ENCODE measurements at places on chromosomes 13 and 19. TPM values are rescaled to one million over a fixed set of nuclear protein-coding genes. Genes with fewer than 3 reads are reported as not detected.
A peak's percentile ranks its signal among the peaks of the same experiment; 100 is the strongest.

GRCh38 chr19:12737835-12738351 lies 596 bp downstream of the GET3 start:
- no peak for DNase-seq
- peak overlapping the region; percentile 95 for H3K27ac ChIP-seq
- peak overlapping the region; percentile 99 for H3K4me3 ChIP-seq

GRCh38 chr13:30346153-30346788 lies 38.9 kb upstream of the KATNAL1 start:
- peaks cover 22% of the 10 kb centered on the region for H3K36me3 ChIP-seq
- H3K27ac ChIP-seq: peak overlapping the region; percentile 13
- H3K27me3 ChIP-seq: no peaks in the 10 kb centered on the region
- peak overlapping the region; percentile 42 for H3K4me3 ChIP-seq
- H3K4me1 ChIP-seq: peaks cover 27% of the 10 kb centered on the region

DNA sequence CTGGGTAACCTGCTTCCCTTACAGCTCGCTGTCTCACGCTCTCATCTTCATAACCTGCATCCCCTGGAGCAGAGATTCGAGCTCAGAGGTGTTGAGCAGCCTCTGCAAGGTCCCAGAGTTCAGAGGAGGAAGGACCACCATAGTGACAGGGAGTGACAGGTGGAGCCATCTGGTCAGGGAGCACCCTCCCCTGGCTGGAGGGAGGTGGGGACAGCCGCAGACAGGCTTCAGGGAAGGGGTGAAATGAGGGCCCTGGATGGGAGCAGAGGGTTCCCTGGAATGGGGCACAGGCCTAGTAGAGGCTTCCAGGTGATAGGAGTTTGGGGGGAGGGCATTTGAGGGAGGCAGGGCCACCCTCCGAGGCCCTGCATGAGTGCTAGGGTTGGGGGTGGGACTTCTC lies 82.1 kb downstream of the ZNF429 start:
- no peak overlapping the region for H3K4me3 ChIP-seq
- H3K36me3 ChIP-seq: peaks cover 3% of the 10 kb centered on the region
- peaks cover 2% of the 10 kb centered on the region for H3K4me1 ChIP-seq
- DNase-seq: no peak
- H3K27ac ChIP-seq: no peak overlapping the region

CALM3 gene
- 200 TPM for total RNA-seq

LILRB2 gene
- total RNA-seq: 7.9 TPM

DNA sequence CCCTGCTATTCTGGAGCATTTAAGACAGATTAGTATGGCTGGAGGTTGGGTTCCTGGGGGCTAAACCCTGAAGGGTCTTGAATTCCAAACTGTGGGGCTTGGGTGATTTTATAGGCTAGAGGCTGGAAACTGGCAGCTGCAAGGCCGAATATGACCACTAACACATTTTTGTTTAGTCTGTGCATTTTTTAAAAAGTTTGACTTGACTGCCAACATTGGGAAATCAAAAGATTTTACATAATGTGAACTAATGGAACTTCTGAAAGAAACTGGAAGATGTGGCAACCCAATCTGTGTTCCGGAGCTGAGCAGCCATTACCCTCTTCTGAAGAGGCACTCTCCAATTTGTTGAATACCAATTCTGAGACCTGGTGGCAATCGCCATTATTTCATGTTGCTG lies 5.1 kb downstream of the ZNF784 start:
- no peaks in the 10 kb centered on the region for H3K27me3 ChIP-seq
- no peak overlapping the region for H3K4me3 ChIP-seq
- no peak overlapping the region for H3K27ac ChIP-seq
- H3K36me3 ChIP-seq: peaks cover 27% of the 10 kb centered on the region
- no peak for DNase-seq
